Left forelimb (tissue), 1 donor: ENCODE measurements at places on chromosomes 2 and 18.

DNA sequence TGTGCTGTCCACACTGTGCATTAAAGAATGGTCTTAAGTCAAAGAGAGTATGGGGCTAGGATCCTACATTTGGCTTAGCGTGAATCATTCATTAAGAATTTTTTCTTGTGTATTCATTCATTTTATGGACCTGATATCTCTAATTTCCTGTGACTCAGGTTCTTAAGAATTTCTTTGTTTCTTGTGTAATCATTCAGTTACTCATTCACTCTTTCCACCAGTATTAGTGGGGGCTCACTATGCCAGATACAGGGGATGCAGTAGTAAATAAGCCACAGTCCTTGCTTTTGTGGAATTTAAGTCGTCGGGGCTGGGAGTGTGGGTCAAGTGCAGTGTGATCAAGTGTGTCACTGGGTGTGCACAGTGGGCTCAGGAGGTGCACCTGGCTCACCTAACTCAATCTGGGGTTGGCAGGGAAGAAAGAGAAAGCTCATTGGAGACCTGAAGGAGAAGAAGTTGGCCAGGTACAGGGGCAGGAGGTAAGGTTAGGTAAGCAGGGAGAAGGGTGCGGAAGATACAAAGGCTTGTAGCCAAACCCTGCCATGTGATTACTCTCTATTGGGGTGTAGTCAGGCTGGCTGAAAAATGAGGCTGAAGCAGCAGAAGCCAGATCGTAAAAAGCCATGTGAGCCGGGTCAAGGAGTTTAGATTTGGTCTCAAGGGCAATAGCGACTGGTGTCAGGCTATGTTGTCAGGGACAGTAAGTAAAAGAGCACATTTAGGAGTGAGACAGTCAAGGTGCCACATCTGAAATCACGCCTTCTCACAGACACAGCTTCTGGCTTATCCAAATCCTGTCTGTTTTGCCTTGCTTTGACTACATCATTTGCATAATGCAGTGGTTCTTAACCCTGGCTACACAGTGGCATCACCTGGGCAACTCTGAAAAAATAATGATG is 67.2 kb downstream of the KCTD1 start:
- DNase-seq: no peak

DNA sequence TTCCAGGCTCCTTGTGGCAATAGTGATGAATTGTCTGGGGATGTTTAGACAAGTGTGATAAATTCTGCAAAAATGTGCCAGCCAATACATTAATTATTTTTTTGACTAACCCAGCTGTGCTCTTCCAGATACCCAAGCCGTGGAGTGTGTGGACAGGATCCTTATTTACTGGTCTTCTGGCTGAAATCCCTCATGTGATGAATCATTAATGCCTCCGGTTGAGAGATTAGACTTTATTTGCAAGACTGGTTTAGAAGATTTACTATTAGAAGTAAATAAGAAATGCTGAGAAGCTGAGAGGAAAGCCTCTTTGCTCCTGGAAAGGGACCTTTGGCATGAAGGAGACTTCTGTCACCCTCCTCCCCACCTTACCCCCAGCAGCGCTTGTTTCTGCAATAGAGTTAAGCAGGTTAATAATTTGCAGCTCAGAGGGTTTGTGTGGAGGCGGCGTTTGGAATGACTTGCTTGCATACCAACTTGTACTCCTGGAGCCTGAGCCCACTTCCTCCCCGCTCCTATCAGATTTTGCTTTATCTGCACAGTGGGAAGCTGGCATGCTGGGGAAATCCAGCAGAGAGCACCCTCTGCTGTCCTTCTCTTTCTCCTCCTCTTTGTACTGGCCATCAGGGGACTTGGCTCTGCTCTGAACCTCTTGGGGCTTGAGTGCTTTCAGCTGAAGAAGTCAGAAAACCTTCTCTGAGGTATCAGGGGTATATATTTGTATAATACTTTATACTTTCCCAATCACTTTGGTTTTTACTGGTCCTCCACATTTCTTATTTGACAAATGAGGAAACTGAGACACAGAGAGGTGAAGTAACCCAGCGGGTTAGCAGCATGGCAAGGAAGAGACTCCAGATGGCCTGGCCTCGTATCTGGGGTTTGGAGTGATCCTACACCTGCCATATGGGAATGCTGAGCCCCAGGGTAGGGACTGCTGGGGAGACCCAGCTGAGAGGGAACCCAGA is 16.3 kb downstream of the SLC3A1 start:
- DNase-seq: no peak

DNA sequence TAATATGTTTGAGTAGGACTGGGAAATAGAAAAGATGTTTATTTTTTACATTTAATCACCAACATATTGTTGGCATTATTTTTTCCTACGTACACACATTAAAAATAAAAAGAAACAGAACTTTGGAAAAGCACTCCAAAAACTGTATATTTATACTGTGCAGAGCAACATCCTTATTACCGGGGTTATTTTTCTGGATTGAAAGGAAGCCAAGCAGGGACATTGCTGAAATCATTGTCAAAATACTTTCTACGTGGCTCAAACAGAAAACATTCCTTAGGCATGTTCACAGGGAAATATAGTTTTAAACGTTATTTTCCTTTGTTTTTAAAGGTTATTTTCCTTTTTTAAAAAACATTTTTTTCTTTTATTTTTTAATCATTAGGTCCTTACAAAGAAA is 315.0 kb upstream of the SMIM21 start:
- DNase-seq: no peak

DNA sequence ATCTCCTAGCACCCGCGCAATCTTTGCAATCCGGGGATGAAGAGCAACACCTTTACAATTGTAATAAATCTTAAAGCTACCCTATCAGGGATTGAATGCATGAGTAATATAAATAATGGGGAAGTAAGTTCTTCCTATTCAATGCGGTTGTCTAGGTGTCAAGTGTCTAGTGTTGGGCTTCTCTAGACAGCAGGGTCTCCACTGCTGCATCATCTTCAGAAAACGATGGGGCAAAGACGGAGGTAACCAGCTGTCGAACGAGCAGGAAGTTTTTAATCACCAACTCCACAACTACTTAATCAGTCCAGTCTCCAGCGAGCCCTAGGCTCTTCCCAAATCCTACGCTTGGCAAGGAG is 573 bp downstream of the STAM2 start:
- DNase-seq: no peak

DNA sequence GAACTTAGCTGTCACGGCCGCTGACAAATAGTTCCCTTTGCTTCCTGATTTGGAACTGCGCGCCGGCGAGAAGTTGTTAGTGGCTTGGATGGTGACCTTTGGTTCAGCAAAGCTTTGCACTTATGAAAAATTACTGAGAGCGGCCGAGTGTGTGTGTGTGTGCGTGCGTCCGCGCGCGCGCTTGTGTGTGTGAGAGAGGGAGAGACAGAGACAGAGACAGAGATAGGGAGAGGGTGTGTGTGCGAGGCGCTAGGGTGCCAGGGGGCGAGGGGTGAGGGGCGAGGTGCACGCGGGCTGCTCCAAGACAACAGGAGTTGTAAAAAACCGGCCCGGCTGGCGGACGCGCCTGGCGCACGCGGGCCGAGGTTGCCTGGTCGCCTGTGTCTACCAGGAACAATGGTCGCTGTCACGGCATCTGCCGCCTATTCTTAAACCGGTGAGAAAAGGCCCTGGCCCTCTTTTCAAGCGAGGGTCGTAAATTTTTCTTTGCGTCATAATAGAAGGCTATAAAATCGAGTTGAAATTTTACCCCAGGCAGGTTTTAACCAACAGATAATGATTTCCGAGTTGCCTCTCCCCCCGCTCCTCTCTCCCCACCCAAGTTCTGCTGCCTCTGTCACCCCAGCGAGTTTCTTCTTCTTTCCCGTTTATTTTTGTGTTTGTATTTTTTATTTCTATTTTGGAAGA is 535 bp downstream of the HOXD3 start:
- no peak for DNase-seq

DNA sequence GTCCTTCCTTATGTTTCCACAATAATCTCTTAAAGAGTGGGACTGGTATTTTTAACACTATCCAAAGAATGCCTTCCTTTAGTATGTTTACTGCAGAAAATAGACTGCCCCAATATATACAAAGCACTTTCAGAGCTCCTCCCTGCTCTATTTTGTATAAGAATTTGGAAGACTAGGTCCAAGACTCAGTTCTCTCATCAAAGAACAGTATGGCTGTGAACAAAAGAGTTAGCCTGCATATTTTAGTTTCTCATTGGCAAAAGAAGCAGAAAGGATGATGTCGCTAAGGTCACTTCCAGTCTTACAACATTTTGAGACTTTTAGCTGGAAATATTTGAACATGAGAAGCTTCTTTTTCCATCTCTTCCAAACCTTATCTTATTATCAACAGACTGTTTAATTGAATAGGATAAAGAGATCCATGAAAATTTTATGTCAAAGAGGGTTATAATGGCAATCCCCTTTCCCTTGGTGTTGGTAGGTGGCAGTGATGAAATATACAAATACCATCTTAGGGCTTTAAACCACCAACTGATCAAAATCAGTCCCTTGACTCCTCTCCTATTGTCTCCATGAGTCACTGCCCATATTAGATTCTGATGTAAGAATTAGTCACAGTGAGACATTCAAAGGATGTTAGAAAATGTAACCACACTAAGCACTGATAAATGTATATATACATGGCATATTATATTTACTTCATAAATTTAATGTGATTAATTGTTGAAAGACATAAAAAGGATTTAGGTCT is 266.9 kb upstream of the DSEL start:
- no peak for DNase-seq

DNA sequence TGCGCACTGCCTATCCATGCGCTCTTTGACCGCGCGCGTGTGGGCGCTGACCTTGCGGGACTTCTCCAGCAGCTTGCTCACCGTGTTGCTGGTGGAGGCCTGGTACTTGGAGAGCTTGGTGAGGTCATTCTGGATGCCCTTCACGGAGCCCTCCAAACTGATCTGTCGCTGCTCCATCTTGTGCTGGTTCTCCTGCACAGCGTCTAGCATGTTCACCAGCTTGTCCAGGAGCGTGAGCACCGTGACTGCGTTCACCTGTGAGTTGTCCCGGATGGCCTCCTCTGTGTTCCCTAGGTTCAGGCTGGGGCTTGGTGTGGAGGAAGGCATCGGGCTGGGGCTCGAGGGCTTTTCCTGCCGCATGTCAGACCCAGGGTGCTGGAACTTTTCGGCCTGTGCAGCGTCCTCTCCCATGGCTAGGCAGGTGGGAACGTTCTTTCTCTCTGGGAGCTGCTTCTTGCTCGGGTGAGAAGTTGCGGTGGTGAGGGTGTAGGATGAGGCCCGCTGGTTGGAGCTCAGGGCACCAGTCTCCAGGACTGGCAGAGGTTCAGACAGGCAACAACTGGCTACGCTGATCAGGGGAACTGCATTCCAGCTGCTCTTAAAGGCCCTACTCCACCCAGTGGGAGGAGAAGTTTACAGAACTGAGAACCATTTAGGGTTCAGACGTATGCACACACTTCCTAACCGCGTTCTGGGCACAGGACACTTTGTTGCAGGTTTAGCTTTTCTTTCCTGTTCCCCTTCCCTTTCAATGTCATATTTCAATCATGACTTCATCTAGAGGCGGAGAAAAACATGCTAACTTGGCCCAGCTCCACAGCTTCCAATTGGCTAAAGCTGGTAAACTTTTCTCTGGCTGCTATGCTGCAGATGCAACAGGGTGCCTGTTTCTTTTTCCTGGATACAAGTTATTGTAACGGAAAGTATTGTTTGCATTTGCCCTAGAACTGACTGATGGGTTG is at the start of gene CAVIN2:
TSS of gene CAVIN2 (minus strand) at position 574 of the 962 bp plus-strand sequence. CDS start at position 411, 163 bp downstream.
- no peak for DNase-seq
